ENCODE measurements at places on chromosomes 16 and 17.

- DNase-seq: no peak
Observed at GRCh38 chr17:6546069-6546718, 10.2 kb downstream of the PITPNM3 start.

- no peak for DNase-seq
Observed at GRCh38 chr16:73483076-73483791, 435.3 kb upstream of the ZFHX3 start.

GRCh38 chr17:42660692-42661345 lies 1.7 kb downstream of the TUBG2 start:
- no peak for DNase-seq

DNA sequence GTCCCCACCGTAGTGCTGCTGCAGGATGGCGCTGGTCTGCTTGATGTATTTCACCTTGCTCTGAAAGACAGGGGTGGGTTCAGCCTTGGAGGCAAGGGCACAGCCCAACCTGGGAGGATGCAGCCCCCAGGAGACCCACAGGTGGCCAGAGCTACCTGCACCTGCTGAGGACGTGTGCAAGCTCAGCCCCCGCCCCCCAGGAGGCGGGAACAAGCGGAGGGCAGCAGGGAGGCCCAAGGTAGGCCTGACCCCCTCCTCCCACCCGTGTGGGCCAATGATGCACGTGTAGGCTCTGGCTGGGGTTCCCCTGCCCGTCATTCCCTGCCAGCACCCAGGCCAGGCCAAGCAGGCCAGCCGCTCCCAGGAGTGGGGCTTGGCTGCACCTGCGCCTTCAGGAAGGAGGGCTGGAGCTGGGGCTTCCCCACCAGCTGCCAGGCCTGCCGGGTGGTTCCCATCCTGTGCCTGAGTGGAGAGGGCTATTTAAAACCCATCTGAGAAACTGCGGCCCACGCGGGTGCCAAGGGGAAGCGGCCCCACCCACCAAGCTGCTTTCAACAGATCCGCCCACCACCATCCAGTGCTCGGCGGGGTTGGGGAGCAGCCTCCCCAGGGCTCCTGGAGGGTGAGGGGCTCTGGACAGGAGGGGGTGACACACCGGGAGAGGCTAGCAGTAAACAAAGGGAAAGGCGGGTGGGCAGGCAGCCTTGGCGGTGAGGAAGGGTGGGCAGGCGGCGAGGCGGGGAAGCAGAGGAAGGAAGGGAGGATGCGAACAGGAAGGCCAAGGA lies 3.8 kb downstream of the NTHL1 start:
- DNase-seq: no peak

DNA sequence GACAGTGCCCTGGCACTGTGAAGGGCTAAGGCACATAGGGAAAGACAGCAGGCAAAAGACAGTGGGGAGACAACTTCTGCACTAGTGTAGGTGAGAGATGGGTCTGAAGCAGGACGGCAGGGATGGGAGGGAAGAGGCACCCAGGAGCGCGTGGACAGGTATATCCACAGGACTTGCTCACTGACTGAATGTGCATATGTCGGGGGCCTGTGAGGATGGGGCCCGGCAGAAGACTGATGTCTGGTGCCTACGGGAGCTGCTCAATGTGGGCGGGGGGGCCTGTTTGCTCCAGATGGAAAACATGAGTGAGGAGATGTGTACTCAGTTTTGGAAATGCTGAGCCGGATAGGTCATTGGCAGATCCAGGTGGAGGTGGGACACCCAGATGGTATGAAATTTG lies 47.3 kb upstream of the PMFBP1 start:
- no peak for DNase-seq

- no peak for DNase-seq
Observed at GRCh38 chr16:64656471-64656870, 465.4 kb downstream of the CDH11 start.

DNA sequence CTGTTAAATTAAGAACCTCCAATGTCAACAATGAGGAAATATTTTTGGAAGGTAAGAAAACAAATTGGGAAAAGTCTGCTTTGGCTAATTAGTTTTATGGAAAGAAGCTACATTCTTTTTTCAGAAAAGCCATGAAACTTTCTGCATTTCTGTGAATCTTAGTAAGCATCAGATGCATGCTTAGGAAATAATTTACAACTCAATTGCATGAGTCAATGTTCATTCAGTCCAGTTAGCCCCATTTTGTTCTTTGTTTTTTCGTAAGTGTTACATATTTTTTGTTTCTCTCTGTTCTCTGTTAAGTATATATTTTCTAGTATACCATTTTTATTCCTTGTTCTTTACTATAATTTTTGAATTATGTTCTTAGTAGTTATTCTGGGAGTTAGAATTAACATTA lies 195.2 kb upstream of the KIF2B start:
- no peak for DNase-seq

DNA sequence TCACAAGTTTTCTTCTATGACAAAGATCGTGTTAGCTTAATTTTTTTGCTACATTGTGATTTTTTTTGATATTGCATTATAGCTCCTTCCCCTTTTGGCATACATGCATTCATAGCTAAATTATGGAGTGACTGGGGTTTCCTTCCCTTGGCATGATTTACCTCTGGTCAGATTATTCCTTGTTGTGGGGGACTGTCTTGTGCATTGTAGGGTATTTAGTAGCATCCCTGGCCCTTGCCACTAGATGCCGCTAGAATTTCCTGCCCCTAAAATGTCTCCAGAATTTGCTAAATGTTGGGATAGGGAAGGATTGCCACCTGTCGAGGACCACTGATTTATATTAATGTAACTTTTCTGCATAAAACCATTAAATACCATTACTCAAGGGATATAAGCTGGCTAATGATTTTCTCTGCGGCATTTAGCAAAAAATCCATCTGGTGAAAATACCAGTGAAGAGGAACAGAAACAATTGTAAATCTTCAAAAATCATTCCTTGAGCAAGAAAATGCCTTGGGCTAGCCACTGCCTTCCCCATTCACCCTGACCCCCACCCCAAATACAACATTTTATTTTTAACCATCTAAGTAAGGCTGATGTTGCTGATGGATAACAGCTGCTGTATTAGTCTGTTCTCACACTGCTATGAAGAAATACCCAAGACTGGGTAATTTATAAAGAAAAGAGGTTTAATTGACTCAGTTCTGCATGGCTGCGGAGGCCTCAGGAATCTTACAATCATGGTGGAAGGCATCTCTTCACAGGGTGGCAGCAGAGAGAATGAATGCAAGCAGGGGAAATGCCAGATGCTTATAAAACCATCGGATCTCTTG lies 195.2 kb downstream of the MAP2K6 start:
- no peak for DNase-seq

DNA sequence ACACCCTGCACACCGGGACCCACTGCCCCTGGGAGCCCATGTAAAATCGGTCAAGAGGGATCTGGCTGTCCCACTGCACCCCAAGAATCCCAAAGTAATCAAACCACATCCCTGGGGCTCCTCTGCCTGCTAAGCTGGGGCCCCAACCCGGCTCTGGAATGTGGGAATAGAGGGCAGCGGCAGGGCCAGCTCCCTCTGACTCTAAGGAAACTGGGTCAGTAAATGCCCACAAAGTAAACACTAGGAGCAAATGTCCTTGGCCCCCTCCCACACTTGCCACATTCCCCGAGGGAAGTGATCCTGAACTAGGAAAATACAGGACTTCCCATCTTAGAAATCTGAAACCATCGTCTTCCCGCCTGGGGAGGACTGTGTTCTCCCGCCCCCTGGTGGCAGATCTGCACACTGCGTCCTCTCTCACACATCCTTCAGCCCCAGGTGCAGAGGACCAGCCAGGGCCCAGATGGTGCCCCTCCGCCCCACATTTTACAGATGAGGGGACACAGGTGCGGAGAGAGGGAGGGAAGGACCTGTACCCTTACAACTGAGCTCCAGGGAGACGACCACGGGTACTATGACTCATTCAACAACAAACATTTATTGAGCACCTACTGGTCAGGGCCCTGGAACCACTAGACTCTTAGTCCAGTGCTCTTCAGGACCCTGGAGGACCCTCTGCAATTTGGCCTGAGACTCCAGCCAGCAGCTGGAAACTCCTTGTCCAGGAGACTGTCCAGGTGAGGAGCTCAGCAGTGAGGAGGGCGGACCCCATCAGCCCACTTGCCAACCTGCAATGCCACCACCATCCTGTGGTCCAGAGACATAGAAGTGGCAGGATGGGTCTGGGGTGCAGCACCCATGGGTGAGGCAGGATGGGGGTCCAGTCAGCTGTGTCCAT lies 10.1 kb downstream of the P3H4 start:
- peak; percentile 58 for DNase-seq

DNA sequence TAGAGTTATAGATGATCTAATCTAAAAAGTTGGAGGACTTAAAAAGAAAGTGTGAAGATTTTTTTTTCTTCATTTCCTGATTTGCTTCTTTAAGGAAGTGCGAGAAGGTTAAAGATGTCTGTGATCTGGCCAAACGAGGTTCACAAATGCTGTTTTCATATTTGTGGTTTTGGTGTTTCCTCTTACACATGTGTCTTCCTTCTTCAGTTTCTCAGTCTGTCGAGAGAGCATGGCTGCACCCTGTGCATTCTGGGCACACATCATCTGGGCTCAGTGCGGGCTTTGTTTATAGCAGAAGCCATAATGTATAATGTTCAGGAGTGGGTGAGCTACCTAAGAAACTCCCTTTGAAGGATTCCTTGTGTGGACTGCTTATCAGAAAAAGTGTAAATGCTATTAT lies 260.4 kb upstream of the TBX2 start:
- DNase-seq: peak; percentile 63

DNA sequence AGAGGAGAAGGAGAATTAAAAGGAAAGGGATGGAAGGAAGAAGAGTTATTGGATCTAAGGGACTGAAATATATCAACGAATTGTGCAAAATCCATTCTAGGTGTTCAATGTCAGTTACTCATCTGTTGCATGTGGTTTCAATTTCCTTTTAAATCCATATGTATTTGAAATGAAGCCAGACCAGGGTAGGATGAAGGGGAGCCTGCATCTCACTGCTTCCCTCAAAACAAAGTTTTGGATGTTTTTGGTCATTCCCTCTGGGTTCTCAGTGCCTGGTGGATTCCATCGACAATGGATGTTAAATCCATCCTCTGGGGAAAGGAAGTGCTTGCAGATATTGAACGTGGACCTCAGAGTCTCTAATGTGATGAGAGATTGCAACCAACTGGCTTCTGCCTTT lies 103.5 kb upstream of the XYLT1 start:
- DNase-seq: no peak

DNA sequence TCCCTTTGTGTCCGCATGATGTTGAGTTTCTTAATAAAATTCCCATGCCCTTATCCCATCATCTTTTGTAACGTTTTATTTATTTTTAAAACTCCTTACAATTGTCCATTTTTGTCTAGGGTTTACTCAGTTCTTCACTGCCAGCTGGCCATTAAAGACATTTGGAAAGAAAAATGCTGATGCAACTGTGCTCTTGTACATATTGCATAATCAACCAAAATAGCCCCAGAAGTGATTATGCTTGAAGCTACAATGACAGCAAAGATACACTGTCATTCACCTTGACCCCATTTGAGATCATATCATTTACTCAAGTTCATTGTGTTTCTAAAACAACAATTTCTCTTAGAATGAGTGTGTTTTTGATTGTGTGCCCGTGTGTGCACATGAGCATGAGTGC lies 1074.6 kb upstream of the RBFOX1 start:
- no peak for DNase-seq

DNA sequence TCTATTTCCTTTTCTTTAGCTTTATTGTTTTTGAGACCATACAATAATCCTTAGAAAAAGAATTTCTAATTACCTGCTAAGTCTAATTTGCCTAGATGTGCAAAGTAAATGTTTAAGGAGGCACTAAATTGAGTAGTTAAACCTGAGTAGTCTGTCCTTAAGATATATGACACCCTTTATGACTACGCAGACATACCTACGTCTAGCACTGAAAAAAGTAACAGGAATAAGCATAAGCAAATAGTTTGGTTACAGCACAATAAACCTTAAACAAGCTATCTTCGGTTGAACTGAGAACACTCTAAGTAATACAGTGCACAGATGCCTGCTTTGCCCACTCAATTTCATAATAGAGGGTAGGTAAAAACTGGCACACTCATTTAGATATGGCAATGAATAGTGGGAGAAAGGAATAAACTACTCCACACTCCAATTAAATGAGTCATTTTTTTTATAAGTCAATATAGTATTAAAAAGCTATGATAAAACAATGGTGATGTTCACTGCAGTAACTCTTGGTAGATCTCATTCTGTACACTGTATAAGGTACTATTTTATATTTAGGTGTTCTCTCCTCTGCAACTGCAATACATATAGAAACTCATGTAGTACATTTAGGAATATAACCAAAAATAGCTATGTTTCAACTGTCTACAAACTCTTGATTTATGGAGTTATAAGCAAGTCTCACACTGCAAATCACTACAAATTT lies 19.7 kb upstream of the INTS2 start:
- DNase-seq: no peak

- DNase-seq: no peak
Observed at GRCh38 chr16:71974068-71974818, 26.0 kb downstream of the PKD1L3 start.

- peak; percentile 7 for DNase-seq
Observed at GRCh38 chr17:82957469-82957795, 117.6 kb upstream of the ZNF750 start.

DNA sequence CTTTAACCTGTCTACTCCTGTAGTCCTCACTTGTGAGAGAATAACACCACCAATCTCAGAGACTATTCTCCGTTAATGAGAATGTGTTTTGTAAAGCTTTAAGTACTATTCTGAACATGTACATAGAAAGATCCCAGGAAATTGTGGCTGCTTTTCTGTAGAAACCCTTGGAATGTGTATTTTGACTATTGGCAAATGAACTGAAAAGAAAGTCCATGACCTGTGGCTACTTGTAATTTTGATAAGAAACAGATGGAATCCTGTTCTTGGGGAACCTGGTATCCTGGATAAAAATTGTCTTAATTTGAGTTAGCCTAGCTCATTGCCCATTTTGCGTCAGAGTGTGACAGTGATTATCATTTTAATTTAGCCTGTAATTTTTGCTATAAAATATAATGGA lies 9.1 kb downstream of the CTCF start:
- DNase-seq: no peak

DNA sequence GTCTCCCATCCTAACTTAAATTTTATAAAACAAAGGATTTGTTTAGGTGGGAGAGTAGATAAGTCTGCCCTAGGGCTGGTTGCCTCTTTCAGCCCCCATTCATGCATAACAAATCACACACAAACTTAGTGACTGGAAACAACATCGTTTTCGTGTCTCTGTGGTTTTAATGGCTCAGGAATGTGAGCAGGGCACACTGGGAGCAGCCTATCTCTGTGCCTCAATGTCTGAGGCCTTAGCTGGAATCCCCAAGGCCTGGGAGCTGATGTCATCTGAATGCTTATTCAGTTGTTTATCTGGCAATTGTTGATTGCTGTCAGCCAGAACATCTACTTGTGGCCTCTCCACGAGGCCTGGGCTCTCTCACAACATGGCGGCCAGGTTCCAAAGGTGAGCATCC lies 101.9 kb upstream of the HSBP1 start:
- DNase-seq: no peak

GRCh38 chr16:15038689-15039088 lies 17.2 kb downstream of the NTAN1 start:
- no peak for DNase-seq
